ENCODE measurements at places on chromosomes 2 and 18. TPM values are rescaled to one million over a fixed set of nuclear protein-coding genes. Genes with fewer than 3 reads are reported as not detected.

DNA sequence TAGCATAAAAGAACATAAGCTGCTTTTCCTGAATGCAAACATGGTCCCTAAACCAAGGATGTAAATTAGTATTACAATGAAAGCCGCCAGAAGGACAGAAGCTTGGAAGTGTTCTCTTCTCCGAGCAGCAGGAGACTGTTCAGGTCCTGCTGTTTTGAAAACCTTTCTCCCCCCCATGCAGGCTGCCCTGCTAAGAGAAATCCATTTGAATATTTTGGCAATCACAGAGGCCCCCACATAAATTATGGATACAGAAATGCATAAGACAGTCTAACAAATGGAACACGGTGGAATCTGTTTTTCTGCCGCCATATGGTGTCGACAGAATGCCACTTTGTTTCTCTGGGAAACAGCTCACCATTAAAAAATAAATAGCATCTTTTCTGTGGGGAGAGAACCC, 600.4 kb upstream of the KLHL29 start:
- DNase-seq, result no peak

GRCh38 chr2:129378186-129378585, 601.3 kb upstream of the RAB6C start:
- DNase-seq, result no peak

GRCh38 chr18:60021556-60021955, 121.8 kb downstream of the PMAIP1 start:
- DNase-seq, result no peak

- no peak for DNase-seq
Observed at GRCh38 chr18:31952223-31952622, 9.3 kb upstream of the TRAPPC8 start.

DNA sequence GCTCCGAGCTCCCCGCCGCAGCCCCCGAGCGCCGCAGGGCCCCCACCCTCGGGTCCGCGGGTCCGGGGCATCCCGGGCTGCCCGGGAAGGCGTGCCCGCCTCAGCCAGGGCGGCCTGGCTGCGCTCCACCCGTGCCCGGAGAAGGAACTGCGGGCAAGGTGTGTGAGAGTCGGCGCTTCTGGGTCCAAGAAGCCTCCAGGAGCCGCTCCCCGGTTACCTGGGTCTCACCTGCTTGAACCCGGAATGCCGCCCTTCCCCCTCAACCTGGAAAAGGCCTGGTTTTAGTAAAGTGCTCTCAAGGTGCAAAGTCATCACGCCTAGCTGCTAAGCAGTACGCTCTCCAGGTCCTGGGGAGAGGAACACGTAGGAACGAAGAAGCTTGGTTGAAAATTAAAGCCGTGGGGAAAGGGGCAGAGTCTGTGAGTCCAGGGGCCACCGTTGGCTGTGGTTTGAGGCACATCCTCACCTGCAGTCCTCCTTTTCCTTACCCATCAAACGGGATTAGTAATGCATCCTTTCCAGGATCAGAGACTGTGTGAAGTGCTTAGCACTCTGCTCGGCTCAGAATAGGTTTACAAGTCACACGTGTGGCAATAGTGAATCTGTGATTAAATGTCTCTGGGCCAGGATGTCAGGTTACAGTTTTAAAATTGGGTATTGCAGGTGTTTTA, 1.2 kb downstream of the ASAP2 start:
- no peak for DNase-seq

TNFRSF11A gene
- total RNA-seq, result 0.56 TPM

CTNNA2 gene
- total RNA-seq, result 15.5 TPM

- DNase-seq, result peak; percentile 77
Observed at GRCh38 chr2:138395565-138396306, 105.8 kb upstream of the SPOPL start.

GRCh38 chr2:84741182-84741822, 139.6 kb downstream of the TRABD2A start:
- DNase-seq, result peak; percentile 38

DNA sequence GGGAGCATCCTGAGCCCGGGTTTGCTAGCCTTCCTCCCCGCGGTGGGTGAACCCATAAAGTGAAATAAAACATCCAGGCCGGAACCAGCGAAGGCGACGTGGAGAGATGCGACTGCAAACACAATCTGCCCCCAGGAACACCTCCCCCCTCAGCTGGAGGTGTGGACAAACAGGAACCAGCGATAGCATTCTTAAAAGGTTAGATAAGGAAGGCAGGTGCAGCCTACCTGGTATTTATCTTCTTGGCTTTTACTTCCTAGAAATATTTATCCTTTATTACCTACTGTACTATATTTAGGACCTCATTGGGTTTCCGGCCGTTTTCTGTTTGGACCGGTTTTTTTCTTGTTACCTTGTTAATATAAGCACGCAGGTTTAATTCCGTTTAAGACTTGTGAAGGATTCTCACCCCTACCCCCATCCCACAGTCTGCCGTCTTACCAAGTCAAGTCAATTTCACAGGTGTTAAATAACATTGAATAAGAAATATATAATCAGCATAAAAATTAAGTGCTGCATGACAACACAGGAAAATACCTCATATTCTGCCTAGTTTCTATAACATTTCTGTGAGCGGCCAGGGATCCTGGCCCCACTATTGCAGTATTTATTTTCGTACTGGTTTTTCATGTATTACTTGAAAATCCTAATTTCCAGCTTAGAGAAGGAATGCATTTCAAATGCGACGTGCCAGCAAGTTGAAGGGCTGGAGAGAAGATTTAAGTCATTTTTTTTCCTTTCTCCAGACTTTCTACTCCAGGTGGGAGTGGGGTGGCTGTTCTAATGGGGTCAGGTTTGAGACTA, 224.0 kb upstream of the ID2 start:
- no peak for DNase-seq

- no peak for DNase-seq
Observed at GRCh38 chr2:156907806-156908205, 349.7 kb upstream of the GALNT5 start.

UPP2 gene
- total RNA-seq, result not detected

- no peak for DNase-seq
Observed at GRCh38 chr2:63287956-63288355, 237.3 kb downstream of the OTX1 start.

- no peak for DNase-seq
Observed at GRCh38 chr2:180990794-180991193, 10.4 kb downstream of the UBE2E3 start.

GRCh38 chr2:115976916-115977315, 1534.5 kb downstream of the DPP10 start:
- no peak for DNase-seq

KCNF1 gene
- total RNA-seq, result 1.3 TPM

IL36A gene
- total RNA-seq, result not detected

DHRS9 gene
- total RNA-seq, result not detected

LRP1B gene
- total RNA-seq, result 2.4 TPM

GRCh38 chr2:120066800-120067547, 54.1 kb downstream of the EPB41L5 start:
- peak; percentile 47 for DNase-seq

DNA sequence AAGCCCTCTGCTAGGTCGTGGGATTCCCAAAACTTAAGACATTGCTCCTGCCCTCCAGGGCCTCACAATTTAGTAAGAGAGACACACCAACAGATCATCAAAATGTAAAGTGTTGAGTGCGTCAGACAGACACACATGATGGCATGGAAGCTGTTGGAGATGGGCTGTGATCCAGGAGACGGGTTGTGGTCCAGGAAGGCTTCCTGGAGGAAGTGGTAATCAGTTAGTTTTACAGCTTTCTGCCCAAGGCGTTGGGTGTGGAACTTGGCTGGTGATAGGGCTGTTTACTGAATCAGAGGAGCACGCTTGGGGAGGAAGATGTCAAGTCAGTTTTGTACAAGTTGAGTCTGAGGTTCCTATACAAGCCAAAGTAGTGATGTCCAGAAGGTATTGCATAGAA, 24.0 kb upstream of the GLI2 start:
- DNase-seq, result no peak

IKZF2 gene
- total RNA-seq, result 7.9 TPM

- DNase-seq, result peak; percentile 14
Observed at GRCh38 chr18:57697426-57697825, 75.8 kb upstream of the NARS1 start.

MEP1B gene
- 0.04 TPM for total RNA-seq

- DNase-seq, result no peak
Observed at GRCh38 chr2:178394859-178395258, 56.1 kb downstream of the PRKRA start.

DNA sequence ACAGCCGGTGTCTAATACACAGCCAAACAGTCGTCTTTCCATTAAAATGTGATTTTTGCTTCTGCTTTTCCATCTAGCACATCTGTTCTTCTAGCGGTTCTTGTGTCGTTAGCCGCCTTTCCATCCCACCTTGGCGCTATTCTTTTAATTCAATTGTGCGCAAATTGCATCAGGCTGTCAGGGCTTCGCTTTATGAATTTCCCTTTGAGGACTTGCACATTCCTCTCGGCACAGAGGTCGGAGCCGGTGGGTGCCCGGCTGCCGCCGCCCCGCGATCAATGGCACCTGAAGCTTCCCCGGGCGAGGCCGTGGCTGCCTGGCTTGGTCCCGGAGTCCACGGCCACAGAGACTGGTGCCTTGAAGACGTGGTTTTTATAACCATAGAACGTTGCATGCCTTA, 33.9 kb upstream of the TSPYL6 start:
- DNase-seq, result no peak

DNA sequence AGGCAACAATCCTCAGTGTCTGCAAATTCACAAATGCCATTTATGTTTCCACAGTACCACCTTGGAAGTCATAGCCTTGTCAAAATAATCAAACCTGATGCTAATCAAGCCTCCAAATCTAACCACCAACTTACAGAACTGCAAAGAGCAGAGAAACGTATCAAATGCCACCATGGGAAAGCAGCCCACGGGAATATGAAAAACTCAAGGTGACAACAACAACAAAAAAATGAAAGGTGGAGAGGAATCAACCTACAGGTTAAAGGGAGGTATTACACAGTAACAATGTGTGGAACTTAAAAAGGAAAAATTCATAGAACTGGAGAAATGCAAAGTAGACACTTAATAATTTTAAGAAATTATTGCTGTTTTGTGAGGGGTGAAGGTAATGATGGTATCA, 46.7 kb downstream of the CD226 start:
- DNase-seq, result no peak

GRCh38 chr2:68594041-68594440, 49.3 kb upstream of the PROKR1 start:
- no peak for DNase-seq

DNA sequence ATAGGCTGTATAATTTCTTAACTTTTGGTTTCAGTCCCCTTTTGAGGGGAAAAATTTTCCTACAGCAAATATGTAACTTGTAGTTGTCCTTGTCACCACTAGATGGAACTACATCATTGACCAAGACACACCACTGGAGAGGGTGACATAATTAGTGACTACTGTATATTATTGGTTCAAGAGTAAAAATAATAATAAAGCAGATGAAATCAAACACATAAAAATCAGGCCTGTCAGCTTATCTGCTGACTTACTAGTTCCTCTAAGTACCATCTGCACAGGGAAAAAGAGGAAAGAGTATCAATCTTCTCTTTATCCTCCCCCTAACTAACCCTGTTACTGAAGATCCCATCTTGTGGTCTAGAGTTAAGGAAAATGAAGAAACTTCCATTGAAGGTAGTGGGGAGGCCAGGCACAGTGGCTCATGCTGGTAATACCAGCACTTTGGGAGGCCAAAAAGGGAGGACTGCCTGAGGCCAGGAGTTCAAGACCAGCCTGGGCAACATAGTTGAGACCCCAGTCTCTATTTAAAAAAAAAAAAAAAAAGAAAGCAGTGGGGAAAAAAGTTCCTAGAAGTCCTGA, 29.6 kb upstream of the ENOSF1 start:
- DNase-seq, result peak; percentile 69

GRCh38 chr2:152465541-152465940, 130.6 kb downstream of the FMNL2 start:
- peak; percentile 24 for DNase-seq

GRCh38 chr2:42359965-42360483, 993 bp downstream of the COX7A2L start:
- DNase-seq, result no peak

DNA sequence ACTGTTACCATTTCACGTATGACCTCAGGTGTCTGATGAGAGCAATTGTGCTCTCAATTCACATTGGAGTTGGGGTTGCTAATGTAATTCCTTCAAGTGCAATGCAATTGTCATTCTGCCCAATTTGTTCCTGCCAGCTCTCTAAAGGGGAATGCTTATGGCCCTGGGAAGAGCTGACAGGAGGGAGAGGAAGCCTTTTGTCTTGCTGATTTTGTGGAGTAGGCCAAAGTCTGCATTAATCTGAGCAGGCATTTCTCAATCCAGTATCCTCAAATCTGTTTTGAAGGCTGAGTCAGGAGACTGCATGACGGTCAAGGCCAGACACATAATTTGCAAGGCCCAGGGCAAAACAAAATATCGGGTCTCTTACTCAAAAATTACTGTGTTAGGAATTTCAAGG, 326.4 kb upstream of the SPHKAP start:
- DNase-seq, result peak; percentile 13

DNA sequence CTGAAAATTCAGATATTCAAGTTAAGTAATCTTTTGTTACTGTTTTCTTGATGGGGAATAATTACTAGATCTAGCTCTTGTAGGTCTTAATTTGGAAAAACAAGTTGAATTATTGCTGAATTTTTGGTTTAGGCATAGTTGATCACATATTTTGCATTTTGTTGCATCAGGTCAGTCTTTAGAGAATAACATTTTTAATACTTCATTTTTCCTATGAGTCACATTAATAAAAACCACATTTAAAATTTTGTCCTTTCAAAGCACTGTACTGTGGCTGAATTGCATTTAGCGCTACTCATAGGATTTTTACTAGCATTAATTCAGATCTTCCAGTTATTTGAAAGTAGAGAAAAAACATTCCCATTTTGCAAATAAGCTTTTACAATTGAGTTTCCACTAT, 23.2 kb downstream of the MAP4K4 start:
- DNase-seq, result no peak

- DNase-seq, result no peak
Observed at GRCh38 chr2:154844513-154844912, 146.0 kb downstream of the KCNJ3 start.

DNA sequence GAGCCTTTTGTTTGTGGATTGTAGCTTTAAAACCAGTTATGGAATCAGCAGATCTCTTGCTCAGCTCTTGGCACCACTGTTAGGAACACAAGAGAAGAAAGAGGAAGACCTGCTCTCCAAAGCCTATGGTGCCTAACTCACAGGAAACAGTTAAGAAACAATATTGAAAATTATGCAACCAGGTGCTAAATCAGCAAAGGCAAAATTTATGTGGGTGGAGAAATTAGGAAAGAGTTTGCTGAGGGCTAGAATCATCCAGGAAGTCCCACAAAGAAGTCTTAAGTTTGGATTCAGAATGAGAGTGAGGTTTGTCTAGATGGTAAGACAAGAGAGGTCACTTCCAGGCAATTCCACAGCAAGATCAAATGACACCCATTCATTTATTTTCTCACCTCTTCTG, 49.4 kb downstream of the AOX1 start:
- DNase-seq, result no peak

Data from cardiac muscle cell (in vitro differentiated cells and primary cell).